ENCODE measurements at places on chromosomes 1 and 21.

- no peak for DNase-seq
These were observed 158.2 kb downstream of the PBX1 start for GRCh38 chr1:164716992-164717703.

DNA sequence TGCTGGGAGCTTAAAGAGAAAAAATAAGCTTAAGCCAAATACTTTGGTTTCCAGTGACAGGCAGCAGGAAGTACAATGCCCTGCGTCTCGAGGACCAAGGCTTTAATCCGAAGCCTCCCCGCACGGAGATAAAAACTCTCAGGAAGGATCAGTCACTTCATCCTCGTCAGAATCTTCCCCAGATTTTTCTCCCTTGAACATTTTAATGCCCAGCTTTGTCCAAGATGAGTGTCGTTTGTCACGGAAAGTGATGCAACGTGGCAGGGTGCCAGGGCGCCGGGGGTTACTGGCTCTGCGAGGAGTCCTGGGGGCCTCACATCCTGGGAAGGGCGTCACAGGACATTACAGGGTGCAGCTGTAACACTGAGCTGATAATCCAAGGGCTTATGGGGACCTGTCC, 25.2 kb upstream of the PCBP3 start:
- no peak for DNase-seq

DNA sequence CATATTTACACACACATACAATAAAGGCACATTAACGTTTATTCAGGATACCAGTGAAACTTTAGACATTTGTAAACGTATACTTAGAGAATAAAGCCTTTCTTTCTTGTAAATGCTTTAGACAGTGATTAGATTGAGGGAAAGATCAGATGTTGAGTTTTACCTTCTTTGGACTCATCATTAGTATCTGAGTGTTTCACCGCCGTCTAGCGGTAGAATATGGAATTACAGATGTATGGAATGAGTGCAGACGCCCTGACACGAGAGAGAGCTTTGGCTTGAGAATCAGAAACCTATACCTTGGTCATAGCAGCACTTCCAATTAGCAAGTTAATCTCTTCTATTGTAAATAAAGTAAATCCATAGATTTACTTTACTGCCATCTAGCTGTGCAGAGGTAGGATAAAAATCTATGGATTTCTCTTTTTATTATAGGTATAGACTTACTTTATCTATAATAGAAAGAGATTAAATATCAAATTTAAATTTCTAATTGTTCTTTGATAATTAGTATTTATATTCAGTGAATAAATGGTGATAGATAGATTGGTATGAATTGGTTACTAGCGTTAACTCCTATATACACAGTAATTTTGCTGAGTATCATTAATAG, 12.6 kb downstream of the FLG2 start:
- DNase-seq: no peak

DNA sequence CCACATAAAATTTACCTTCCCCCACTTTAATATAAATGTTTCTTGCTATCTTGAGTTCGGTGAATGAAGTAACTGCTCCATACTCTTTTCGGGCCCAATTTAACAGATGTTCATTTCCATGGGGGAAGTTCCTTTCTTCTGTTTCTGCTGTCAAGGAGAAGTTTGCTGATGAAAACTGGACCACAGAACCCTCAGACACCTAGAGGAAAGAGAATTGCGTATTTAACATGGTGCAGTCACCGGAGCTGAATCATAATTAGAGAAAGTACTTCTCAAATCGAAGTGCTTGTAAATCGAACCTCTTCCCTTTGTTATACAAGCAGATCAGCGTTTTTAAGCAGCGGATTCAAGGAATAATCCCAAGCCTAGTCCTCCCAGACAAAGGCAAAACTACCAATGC, 151.2 kb downstream of the TGFBR3 start:
- DNase-seq: no peak

- no peak for DNase-seq
These were observed 114.4 kb upstream of the DPT start for GRCh38 chr1:168843401-168843800.

DNA sequence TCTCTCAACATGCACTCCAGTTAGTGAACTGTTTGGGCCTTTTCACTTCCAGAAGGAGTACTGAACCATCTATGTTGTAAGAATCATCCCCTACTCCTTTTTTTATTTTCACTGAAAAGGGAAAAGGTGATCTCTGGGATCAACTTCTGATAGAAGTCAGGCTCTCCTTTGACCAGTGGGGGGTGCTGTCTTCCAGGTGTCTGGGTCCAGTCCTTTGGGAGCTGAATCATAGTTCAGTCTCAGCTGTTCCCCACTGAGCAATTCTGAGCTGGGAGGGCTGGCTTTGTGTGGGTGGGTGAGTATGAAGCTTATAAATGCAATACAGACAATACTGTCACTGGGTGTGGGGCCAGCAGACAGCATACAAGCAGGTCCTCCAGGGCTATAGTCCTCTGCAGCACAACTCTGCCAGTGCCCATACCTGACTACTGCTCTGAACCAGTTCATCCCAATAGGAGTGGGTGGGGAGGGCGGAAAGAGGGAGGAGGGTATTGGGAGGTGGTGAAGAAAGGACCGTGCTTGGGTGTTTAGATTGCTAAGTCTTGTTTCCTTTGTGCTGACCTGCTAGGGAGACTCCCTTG, 12.5 kb upstream of the SARS1 start:
- DNase-seq: peak; percentile 40

DNA sequence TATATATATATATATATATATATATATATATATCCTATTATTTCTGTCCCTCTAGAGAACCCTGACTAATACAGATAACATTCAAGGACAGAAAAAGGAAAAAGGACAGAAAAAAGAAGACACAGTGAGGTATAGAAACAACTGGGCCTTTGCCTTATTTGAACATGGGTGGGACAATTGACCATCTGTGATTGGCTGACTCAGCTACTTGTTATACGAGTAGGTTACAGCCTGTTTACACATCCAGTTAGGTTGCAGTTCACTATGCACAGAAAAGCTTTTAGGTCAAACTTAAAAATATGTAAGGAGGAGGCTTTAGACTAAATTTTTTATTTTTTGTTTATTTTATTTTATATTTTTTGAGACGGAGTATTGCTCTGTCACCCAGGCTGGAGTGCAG, 39.8 kb upstream of the RGS8 start:
- no peak for DNase-seq

- DNase-seq: no peak
These were observed 88.6 kb upstream of the PLXNA2 start for GRCh38 chr1:208332774-208333126.

GRCh38 chr21:46150491-46151121, 4.8 kb downstream of the FTCD start:
- no peak for DNase-seq

DNA sequence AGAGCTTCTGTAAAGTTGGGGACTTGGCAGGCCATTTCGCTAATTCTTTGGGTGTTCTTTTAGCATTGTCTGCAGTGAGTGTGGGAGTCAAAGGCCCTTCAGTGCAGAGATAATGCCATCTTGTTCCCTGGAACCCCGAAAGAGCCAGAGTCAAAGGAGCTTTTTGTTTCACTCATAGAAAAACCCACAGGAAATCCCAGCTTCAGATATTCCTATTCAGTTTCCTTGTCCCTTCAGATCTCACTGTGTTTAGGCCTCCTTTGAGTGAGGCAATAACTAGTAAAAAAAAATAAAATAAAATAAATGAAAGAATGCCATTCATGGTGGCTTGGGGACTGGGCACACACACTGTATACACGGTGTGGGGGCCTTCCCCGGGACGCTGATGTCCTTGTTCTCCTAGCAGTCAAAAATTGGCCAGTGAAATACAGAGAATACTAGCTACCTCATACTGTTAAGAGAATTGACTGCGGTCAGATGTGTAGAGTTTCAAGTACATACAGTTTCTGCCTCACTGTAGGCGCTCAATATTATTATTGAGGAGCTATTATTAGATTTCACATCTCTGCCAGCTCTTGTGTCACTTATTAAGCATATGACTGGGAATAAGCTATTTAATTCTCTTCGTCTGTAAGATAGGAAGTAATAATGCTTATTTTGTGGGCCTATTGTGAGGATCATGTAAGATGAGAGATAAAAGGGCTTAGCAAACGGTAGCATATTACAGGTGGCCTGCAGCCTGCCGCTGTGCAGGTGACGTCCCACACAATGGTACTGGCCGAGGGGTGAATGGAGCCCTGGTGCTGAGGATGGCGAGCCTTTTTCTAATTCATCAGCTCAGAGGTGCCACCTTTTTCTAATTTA, 16.7 kb downstream of the DISC1 start:
- no peak for DNase-seq

Measured in stimulated activated CD8-positive, alpha-beta memory T cell treated with anti-CD3 and anti-CD28 coated beads, Interleukin-7, amount 100 ng/mL, for 24 hours (primary cell).